ENCODE measurements at places on chromosomes 4 and X.
A peak's percentile ranks its signal among the peaks of the same experiment; 100 is the strongest.

GRCh38 chr4:39505581-39505980, 21.7 kb downstream of the UGDH start:
- DNase-seq, result no peak

DNA sequence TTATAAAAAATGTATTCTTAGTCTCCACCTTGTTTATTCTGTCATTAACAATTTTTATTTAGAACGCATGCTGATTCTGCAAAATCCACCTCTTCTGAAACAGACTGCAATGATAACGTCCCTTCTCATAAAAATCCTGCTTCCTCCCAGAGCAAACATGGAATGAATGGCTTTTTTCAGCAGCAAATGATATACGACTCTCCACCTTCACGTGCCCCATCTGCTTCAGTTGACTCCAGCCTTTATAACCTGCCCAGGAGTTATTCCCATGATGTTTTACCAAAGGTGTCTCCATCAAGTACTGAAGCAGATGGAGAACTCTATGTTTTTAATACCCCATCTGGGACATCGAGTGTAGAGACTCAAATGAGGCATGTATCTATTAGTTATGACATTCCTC, 75.6 kb upstream of the SMARCA5 start:
- DNase-seq, result no peak

GRCh38 chr4:148435654-148436406, 6.4 kb downstream of the NR3C2 start:
- DNase-seq, result no peak

DNA sequence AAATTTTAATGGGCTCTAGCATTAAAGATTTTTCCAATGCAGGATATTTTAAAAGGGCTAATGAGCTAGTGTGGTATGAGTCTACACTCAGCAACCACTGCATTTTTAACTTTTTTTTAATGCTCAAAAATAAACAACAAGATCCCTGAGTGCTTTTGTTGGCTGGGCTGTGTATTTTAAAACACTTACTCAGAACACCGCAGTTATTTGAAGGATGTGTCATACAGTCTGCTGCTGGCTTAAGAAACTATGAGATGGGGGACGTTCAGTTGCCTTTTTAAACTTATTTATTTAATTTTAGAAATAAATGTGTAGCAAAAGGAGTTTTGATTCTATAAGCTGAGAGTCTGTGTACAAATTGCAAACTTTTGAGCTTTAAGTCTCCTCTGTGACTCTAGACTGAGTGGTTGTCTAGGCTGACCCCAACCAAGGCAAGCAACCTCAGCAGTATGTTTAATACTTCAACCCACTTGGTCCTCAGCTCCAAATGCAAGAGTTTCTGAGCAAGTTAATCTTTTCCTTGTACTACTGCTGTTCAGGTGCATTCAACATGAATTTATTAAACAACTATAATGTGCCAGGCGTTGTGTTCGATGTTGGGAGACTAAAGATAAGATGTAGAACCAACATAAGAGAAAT, 278.6 kb upstream of the DIPK2B start:
- DNase-seq, result peak; percentile 89

DNA sequence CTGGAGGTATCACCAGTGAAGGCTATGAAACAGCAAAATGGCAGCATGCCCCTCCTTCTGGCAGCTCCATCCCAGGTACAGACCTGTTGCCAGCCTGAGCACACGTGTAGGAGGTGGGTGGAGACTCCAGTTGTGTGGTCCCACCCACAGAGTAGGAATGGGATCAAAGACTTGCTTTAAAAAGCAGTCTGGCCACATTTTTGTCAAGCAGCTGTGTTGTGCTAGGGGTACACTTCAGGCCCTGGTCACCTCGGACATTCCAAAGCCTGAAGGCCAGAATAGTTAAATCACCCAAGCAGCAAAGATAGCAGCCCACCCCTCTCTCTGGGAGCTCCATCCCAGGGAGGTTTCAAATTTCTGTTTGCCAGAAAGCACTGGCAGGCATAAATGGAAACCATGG, 20.3 kb upstream of the AMBN start:
- DNase-seq, result no peak

DNA sequence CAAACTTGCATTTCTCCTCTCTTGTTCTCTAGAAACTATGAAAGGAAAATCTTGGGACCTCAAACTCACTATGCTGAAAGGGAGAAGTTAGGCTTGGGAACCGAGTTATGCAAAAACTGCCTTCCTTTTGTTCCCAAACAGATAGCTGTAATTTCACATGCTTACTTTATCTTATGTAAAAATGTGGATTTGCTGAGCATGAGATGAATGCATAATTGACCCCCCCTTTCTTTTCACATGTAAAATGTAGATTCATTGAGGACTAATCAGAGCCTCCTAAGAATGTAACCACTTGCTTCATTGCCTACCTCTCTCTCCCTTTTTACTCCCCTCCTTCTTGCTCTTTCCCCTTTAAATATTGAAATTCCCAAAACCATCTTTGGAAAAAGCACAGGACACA, 18.0 kb downstream of the TBC1D9 start:
- DNase-seq, result no peak

GRCh38 chr4:177117256-177117655, 192.4 kb upstream of the NEIL3 start:
- DNase-seq, result no peak

DNA sequence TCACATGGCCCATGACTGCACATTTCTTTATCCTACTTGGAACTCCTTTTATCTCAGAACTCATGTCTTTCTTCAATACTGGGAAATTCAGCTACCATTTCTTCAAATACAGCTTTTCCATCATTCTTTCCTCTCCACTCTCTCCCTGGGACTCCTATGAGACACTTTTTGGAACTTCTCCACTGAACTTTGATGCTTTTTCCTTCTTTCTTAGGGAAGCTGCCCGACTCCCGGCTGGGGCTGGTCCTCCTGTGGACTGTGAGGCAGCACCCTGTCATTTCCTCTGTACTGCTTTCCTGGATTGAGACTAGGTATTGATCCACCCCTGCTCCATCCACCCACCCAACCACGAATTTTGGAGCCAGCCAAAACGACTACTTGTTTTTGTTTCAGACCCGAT, 40.0 kb downstream of the ZFYVE28 start:
- DNase-seq, result no peak

- DNase-seq, result peak; percentile 48
Measured at GRCh38 chr4:122716825-122717448, 15.6 kb upstream of the BBS12 start.

- DNase-seq, result no peak
Measured at GRCh38 chr4:99855678-99856077, 38.5 kb downstream of the LAMTOR3 start.

GRCh38 chr4:76626686-76627465, 191.8 kb downstream of the SHROOM3 start:
- DNase-seq, result no peak

GRCh38 chr4:76989391-76990061, 40.0 kb downstream of the SEPTIN11 start:
- DNase-seq, result no peak
